ENCODE measurements at places on chromosomes 7 and 10.

DNA sequence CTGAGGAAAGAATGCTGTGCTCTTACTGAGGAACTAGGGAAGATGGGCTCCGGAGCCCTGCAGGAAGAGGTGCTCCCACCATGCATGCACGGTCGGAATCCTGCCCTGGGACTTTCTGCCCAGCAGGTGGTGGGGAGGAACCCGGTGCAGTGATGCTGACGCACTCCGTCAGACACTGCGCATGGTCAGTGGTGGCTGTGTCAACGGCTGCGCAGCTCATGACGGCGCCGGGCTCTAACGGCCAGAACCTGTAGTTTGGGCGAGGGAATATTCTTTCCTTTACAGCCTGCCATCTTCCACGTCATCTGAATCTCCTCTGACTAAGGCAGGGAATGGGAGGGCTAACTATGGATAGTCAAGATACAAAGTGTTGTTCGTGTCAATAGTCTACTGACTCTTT lies 189.2 kb upstream of the MGMT start:
- no peak for DNase-seq

- no peak for DNase-seq
These were observed 830 bp downstream of the RAB18 start for GRCh38 chr10:27504808-27505460.

DNA sequence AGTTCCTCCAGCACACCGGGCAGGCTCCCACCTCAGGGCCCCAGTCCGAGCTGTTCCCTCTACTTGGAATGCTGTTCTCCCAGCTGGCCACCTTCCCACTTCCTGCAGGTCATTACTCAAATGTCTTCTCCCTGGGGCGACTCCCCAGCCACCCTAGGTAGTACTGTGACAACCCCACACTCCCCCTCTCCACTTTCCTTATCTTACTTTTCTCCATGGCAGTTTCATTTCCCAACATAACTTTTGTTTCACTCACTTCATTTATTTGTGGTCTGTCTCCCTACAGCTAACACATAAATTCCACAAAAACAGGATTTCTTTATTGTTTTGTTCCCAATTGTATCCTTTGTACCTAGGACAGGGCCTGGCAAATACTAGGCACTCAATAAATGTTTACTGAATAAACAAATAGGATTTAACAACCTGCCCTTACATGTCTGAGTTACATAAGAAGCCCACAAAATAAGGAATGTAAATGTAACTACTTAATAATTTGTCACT lies 76.5 kb downstream of the JAZF1 start:
- no peak for DNase-seq

DNA sequence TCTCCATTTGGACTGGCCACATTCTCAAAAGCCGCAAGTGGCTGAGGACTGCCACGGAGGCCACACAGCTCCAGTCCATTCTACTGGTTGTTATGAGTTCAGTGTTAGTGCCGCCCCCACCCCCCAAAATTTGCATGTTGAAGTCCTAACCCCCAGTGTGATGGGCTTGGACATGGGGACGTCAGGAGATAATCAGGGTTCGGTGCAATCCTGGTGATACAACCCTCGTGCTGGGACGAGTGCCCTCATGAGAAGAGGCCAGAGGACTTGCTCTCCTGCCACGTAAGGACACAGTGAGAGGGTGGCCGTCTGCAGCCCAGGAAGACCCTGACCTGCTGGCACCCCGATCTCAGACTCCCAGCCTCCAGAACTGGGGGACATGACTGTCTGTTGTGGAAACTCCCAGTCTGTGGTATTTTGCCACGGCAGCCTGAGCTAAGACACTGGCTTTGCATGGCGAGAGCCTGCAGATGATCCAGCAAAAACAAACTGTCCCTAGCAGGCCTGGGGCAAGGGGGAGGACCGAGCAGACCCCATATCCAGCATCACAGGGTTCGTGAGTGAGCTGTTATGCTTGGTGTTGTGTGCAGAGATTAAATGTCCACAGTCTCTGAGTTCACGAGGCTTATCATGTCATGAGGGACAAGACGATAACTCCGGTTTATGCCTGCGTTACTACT lies 41.5 kb upstream of the INSIG1 start:
- no peak for DNase-seq

- no peak for DNase-seq
These were observed 105.6 kb upstream of the GPR26 start for GRCh38 chr10:123560301-123561140.

GRCh38 chr10:124605001-124605370 lies 139.2 kb downstream of the FAM53B start:
- no peak for DNase-seq

DNA sequence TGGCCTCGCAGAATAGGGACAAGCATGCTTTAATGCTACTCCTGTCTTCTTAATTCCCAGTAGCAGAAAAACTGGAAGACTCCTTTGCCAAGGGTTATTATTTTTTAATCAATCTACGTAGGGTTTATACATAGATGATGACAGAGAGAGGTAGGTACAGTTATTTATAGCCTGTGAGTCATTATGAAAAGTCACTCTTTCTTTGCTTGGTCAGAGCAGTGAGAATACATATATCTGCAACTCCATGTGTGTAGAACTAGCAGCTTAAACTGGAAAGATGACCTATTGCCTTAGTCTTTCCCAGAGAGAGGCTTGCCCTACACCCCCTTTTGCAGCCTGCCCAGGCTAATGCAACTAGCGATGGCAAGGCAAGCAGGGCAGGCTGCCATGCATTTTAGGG lies 1050.6 kb downstream of the NRG3 start:
- DNase-seq: no peak

GRCh38 chr10:68434657-68435056 lies 27.6 kb upstream of the RUFY2 start:
- no peak for DNase-seq

DNA sequence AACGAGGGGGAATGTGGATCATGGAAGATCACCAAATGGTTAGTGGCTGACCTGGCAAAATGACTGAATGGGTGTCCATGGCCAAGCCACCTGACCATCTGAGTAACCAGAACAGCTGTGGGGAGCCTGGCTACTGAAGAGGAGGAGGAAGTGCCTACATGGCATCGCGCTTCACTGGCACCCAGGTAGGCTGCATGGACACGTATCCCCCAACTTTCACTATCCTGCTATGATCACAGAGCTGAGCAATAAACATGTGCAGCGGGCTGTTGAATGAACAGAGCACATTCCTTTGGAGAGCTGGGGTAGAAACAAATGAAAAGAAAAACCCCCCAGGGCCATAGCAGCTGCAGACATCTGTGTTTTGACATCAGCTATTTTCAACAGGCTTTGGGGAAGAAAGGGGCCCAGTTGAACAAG lies 6.5 kb downstream of the AKR1B1 start:
- DNase-seq: no peak

GRCh38 chr10:110733218-110733952 lies 89.2 kb downstream of the RBM20 start:
- no peak for DNase-seq

DNA sequence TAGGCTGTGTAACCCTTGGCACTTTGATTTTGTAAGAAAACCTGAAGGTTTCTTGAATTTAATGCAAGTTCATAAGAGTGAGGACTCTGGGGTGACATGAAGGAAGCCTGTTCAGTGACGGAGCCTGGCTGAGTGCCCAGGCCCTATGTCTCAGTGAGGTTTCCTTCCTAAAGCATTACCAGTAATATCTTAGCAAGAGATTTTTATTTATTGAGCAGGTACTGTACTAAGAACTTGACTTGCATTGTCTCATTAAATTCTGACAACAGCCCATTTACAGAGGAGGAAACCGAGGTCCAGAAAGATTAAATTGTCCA lies 197.2 kb downstream of the HECW1 start:
- no peak for DNase-seq

- no peak for DNase-seq
These were observed 17.8 kb downstream of the GRK5 start for GRCh38 chr10:119225083-119225658.

- DNase-seq: no peak
These were observed 9.9 kb downstream of the ERCC6 start for GRCh38 chr10:49528977-49529506.

- DNase-seq: no peak
These were observed 91.0 kb upstream of the STRIP2 start for GRCh38 chr7:129343099-129343700.

GRCh38 chr7:25029075-25029474 lies 49.1 kb upstream of the OSBPL3 start:
- DNase-seq: no peak
